ENCODE measurements at places on chromosomes 5 and 9.

GRCh38 chr9:38029915-38030638 lies 39.0 kb downstream of the SHB start:
- DNase-seq: no peak

DNA sequence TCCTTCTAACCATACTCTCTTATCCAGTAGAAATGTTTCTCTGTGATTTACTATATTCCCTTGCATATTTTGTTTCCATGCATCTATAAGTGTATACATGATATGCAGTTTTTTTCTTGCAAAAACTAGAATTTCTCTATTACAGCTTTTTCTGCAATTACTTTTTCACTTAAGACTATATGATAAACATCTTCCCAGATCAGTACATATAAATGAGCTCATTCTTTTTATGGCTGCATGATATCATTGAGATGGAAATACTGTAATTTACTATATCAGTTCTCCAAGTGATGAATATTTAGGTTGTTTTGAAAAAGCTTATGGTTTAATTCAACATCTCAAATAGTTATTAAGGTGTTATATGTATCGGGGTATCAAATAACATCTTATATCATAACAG lies 18.1 kb upstream of the ZNF608 start:
- DNase-seq: no peak

- no peak for DNase-seq
Measured at GRCh38 chr5:100424017-100424416, 111.2 kb upstream of the FAM174A start.

DNA sequence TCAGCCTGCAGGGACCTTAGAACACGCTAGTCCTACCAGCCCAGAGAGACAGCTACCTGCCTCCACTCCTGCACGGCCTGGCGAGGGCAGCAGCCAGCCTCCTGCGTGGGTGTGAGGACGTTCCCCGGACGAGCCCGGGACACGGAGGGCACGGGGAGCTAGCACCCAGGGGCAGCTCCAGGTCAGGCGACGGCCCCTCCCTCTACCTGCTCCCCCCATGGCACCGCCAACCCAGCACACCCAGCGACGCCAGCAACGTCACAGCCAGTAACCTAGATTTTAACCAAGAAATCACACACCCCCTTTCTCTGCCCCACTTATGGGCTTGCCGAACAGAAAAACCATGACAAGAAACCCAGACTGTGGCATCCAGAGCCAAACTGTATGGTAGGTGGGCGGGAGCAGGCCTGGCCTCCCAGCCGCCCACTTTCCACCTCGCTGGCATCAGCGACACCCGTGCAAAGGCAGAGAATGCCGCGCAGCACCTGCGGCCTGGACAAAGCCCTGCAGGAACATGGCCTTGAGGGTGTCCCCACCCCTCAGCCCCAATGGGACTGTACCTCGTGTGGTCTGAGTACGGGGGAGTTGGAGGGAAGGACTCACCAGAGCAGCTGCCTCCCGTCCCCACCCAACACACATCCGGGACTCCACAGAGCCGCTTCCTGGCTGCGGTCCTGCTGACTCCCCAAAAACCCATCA lies 47.9 kb downstream of the NACC2 start:
- no peak for DNase-seq

- no peak for DNase-seq
Measured at GRCh38 chr9:20726144-20726543, 42.1 kb downstream of the FOCAD start.

- no peak for DNase-seq
Measured at GRCh38 chr5:126351153-126351552, 72.1 kb upstream of the GRAMD2B start.

GRCh38 chr5:16932401-16932800 lies 3.7 kb downstream of the MYO10 start:
- peak; percentile 16 for DNase-seq

GRCh38 chr9:127402401-127403090 lies 5.6 kb downstream of the SLC2A8 start:
- no peak for DNase-seq
